ENCODE measurements at places on chromosomes 4 and X.
A peak's percentile ranks its signal among the peaks of the same experiment; 100 is the strongest.

- DNase-seq: no peak
These were observed 38.2 kb downstream of the TRPC3 start for GRCh38 chr4:121913667-121914066.

- no peak for DNase-seq
These were observed 26.7 kb upstream of the CLDN34 start for GRCh38 chrX:9940421-9940820.

- peak; percentile 71 for DNase-seq
These were observed 43.2 kb downstream of the TMEM144 start for GRCh38 chr4:158253350-158253980.

GRCh38 chr4:88518911-88519310, 4.7 kb downstream of the PYURF start:
- no peak for DNase-seq

DNA sequence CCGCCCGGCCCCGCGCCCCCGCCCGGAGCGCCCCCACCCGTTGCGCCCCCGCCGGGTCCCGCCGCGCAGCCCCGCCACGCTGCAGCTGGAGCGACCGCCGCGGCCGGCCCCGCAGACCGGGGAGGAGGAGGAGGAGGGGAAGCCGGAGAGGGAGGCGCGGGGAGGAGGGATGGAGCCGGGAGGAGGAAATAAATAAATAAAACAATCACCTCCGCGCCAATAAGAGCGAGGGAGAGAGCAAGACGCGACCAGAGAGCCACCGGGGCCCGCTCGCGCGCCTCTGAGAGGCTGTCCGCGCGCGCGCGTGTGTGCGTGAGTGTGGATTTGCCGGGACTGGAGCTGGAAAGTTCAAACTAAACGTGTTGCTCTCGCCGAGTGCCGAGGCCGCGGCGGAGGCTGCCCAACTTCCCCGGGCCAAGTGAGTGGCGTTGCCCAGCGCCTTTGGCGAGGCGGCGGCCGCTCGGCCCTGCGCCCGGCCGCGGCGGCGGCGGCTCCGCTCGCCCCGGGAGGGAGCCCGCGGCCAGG, 2184.4 kb upstream of the TENM3 start:
- DNase-seq: no peak
